ENCODE measurements at places on chromosomes 11 and 22.
A peak's percentile ranks its signal among the peaks of the same experiment; 100 is the strongest.

DNA sequence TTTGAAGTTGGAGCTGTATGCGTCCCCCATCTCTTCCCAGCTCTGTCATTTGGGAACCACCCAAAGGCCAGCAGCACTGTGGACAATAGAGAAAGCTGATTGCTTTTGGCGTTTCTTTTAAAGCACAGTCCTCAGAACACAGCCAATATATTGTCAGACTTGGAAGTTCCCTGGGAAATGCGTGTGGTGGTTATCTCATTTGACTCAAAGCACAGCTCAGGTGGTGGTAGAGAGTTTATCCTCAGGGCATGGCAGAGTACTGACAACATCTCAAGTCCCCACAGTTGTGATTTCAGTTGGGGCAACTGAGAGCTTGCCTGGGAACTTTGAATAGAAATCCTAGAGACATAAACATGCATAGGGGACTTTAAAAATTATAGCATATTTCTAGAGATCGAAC is 601.3 kb downstream of the ETS1 start:
- no peak for DNase-seq

- DNase-seq = no peak
Measured at GRCh38 chr22:50035976-50036724, 21.9 kb downstream of the TTLL8 start.

DNA sequence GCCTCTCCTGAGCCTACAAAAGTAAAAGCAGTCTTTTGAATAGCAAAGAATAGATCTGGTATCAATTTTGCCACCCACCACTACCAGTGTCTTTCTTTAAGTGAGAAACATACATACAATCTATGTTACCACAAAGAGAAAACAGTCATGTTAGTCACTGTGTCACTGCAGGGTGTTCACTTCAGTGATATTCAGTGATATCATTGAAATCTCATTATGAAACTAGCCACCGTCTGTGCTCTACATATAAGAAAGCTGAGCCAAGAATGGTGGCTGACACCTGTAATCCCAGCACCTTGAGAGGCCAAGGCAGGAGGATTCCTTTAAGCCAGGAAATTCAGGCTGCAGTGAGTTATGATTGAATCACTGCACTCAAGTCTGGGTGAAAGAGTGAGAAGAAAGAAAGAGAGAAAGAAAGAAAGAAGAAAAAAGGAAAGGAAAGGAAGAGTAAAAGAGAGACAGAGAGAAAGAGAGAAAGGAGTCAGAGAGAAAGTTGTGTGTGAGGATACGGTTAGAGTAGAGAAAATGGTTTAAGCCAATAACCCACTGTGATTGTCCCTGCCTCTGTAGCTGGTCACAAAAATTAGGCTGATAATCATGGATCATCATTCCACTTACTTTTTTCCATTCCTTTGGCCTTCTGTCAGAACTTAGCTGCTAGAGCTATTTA is 847.1 kb downstream of the FAM181B start:
- no peak for DNase-seq

- no peak for DNase-seq
Measured at GRCh38 chr11:57932105-57932504, 91.6 kb upstream of the OR9Q1 start.

DNA sequence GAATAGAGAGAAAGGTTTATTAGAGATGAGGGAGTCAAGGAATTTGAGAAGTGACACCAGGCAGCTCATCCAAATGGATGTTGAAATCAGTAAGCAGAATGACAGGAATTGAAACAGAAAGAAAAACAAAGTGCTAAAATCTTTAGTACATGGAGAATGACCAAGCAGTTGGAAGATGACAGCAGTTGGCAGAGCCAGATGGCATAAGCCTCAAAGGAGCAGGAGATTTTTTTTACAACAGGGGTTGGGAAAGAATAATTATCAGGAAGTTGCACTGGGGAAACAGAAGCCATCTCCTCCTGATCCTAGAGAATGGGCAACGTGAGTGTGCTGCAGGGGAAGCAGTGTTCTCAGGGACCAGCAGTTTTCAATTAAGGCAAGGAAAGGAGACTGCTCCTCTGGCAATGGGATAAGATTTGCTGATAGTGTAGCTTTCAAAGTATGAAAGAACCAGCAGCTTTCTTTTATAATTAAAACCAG is 28.9 kb downstream of the RAB39A start:
- no peak for DNase-seq

GRCh38 chr22:44678556-44679305 is 23.3 kb upstream of the PRR5 start:
- DNase-seq = no peak

DNA sequence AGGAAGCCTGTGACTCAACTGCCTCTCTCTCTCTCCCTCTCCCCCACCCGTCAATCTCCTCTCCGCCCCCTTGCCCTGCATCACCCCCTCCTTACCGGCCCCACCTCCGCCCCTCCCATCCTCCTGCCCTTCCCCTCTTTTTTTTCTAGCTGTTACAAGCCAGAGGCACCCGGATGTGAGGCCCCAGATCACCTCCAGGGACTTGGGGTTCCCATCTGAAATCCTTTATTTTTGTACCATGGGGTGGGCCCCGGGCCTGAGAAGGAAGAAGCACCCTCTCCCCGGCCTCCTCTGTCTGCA is 10.8 kb downstream of the KCTD17 start:
- DNase-seq = no peak

GRCh38 chr11:17765356-17766072 is 30.9 kb downstream of the KCNC1 start:
- no peak for DNase-seq

- no peak for DNase-seq
Measured at GRCh38 chr11:14270690-14271542, 88.1 kb downstream of the RRAS2 start.

- no peak for DNase-seq
Measured at GRCh38 chr22:39488563-39489083, 13.5 kb upstream of the MIEF1 start.

GRCh38 chr22:41286639-41287091 is 678 bp upstream of the RANGAP1 start:
- peak; percentile 58 for DNase-seq

GRCh38 chr11:12242966-12243365 is 132.6 kb downstream of the MICAL2 start:
- DNase-seq = no peak

DNA sequence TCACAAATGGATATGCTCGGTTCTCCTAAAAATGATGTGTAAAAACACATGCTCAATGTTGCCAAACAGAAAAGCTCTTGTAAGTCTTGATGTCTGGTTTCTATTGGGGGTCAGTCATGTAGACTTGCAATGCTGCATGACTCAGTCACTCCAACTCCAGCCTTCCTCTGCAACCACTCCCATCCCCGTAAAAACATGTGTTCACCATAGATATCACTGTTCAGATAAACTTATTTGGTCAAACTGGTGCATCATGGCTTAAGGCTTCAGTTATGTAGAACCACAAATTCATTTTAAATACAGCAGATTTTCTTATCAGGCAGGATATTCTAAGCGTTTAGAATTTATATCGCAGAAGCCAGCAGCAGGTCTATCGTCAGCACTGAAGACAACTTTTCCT is 298.4 kb upstream of the LUZP2 start:
- no peak for DNase-seq

DNA sequence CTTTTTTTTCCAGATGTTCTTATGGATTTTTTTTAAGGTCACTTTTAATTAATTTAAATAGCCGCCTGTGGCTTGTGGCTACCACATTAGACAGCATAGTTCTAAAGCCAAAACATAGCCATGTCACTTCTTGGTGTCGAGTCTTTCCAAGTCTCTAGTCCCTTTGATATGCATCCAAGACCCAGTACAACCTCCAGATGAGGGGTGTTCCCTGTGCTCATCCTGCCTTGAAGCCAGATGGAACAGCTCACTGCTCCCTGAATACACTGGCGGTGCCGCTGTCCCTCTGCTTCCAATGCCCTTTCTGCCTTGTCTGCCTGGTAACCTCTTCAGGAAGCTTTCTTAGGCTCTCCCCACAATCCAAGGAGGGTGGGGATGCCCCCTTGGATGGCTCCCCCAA is 338.0 kb downstream of the TENM4 start:
- DNase-seq = no peak

GRCh38 chr11:79098146-79098545 is 342.7 kb downstream of the TENM4 start:
- no peak for DNase-seq

DNA sequence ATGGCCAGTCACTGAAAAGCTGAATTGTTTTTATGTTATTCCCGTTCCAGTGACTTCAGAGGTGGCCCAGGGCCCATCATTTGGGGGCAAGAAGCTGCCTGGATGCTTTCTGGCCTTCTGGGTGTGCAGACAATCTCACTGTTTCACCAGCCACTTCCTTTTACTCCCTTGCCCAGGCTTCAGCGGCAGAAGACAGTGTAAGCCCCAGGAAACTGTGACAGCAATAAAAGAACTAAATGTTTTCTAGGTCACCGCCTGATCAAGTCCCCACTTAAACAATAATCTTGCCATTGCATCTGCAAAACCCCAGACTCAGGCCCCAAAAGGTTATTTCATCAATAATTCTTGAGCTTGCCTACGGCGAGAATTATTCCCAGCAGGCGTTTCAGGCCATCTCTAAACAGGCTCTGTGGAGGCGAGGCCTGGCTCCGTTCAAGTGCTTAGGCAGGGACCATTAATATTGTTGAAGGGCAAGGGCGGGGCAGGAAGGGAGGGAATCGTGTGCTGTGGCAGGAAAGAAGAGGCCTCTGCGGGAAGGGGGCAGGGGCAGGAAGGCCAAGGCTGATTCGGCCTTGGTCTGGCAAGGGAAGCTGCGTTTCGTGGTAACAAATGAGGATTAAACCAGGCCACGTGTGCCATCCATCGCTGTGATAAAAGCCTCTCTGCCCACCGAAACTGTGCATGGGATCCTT is 252.3 kb downstream of the KIRREL3 start:
- no peak for DNase-seq

- DNase-seq = peak; percentile 91
Measured at GRCh38 chr11:67277231-67277961, 11.1 kb downstream of the GRK2 start.

GRCh38 chr22:35349704-35350538 is 31.0 kb upstream of the HMOX1 start:
- no peak for DNase-seq

- DNase-seq = no peak
Measured at GRCh38 chr11:86553265-86553664, 119.2 kb downstream of the ME3 start.

DNA sequence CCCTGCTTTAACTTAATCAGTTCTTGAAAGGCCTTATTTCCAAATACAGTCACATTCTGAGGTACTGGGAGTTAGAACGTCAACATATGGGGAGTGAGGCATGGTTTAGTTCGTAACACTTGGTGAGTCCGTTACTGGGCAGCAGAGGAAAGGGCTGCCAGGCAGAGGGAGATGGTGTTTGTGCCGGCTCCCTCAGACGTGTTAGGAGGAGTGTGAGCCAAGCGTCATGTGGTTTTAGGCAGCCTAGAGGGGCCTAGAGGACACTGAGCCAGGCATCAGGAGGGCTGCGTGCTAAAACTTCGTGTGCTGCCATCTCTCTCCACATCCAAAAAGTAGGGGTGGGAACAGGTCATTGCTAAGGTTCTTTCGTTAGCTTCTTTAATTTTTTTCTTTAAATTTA is 10.2 kb downstream of the BCR start:
- DNase-seq = no peak

DNA sequence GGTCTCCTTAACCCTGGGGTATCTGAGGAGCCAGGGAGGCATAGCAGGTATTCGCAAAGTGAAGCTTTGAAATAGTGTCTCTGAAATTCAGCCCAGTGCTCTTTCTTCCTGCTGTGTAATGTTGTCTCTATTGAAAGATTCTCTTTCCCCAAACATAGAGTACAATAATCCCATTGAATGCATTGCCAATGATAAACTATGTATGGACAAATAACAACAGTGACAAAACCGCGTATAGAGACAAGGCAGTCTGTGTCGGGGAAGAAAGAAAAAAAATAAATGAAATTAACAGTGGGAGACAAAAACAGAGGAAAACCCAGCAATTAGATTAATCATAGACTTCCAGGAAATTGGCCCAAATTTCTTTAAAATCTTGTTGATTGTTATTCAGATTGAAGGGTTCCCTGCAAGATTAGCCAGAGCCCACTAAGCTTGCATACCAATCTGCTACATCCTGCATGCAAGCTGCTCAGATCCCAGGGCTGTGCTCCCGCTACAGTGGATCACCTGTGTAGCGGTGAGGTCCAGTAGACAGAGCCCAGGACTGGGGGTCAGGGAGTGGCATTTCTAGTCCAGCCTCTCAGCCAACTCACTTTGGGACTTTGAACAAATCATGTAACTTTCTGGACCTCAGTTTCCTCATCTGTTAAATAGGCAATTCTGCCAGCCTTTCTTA is 492.8 kb downstream of the INSC start:
- no peak for DNase-seq

DNA sequence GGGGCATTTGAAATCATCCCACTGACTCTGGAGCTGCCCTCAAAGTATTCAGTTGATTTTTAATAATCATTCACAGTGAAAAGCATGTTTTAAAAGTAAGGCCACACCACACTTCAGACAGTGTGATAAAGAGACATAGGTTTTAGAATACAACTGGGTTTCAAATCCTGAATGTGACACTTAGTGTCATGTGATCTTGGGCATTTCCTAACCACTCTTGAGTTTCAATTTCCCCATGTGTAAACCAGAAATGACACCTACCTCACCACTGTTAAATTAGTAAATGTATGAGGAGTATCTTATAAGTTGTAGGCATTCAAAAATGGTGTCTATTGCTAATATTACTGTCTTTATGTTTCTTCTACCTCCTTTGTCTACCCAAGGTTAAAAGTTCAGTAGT is 5.4 kb downstream of the TMEM123 start:
- no peak for DNase-seq

GRCh38 chr11:122874991-122875390 is 7.6 kb upstream of the JHY start:
- DNase-seq = no peak

GRCh38 chr11:115699733-115700132 is 195.5 kb upstream of the CADM1 start:
- no peak for DNase-seq

Data from stimulated activated CD4-positive, alpha-beta T cell treated with anti-CD3 and anti-CD28 coated beads, Interleukin-1b, Interleukin-23, amount 100 ng/mL, for 48 hours (primary cell).